ENCODE measurements at places on chromosomes 3 and 15.

GRCh38 chr15:97482521-97482920 lies 478.0 kb upstream of the ARRDC4 start:
- no peak for DNase-seq

GRCh38 chr3:115087512-115087911 lies 59.6 kb downstream of the ZBTB20 start:
- no peak for DNase-seq

GRCh38 chr3:174667386-174667785 lies 191.7 kb upstream of the NAALADL2 start:
- DNase-seq: no peak

- no peak for DNase-seq
These were observed 10.4 kb downstream of the COL6A6 start for GRCh38 chr3:130527426-130527825.

- DNase-seq: no peak
These were observed 42.1 kb downstream of the PPCDC start for GRCh38 chr15:75065467-75065850.

GRCh38 chr3:188205992-188206416 lies 52.0 kb downstream of the LPP start:
- no peak for DNase-seq

- DNase-seq: no peak
These were observed 352.5 kb upstream of the DCBLD2 start for GRCh38 chr3:99253963-99254355.

DNA sequence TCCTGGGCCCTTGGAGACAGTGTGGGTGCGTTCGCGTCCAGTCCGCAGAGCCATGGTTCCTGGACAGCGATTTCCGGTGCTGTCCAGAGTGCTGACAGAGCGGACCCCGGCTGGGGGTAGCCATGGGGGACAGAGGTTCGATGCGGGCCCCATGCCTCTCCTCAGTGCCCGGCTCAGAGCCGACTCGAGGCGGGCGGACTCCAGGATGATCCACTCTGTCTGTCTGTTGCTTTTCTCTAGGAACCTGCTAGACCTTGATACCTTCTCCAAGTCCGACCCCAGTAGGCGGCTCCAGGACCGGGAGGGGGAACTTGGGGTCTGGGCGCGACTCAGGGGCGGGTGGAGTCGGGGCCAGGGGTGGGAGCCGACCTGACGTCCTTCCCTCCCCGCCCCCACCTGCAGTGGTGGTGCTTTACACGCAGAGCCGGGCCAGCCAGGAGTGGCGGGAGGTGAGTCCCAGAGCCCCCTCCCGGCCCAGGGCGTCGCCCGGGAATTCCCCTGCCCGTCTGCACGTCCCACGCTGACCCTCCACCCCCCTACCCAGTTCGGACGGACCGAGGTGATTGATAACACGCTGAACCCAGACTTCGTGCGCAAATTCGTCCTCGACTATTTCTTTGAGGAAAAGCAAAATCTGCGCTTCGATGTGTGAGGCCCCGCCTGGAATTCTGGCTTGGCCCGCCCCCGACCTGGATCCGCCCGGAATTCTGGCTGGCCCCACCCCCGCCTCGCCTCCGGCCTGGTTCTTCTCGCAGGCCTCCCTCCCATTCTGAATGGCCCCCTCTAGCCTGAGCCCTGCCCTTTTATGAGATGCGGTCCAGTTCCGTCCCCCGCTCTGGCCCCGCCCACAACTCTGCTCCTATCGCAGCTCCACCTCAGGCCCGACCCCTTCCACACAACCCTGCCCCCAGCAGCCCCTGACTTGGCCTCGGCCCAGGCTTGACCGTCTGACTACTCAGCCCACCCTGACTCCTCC lies 1.0 kb downstream of the CPNE9 start:
- DNase-seq: no peak

DNA sequence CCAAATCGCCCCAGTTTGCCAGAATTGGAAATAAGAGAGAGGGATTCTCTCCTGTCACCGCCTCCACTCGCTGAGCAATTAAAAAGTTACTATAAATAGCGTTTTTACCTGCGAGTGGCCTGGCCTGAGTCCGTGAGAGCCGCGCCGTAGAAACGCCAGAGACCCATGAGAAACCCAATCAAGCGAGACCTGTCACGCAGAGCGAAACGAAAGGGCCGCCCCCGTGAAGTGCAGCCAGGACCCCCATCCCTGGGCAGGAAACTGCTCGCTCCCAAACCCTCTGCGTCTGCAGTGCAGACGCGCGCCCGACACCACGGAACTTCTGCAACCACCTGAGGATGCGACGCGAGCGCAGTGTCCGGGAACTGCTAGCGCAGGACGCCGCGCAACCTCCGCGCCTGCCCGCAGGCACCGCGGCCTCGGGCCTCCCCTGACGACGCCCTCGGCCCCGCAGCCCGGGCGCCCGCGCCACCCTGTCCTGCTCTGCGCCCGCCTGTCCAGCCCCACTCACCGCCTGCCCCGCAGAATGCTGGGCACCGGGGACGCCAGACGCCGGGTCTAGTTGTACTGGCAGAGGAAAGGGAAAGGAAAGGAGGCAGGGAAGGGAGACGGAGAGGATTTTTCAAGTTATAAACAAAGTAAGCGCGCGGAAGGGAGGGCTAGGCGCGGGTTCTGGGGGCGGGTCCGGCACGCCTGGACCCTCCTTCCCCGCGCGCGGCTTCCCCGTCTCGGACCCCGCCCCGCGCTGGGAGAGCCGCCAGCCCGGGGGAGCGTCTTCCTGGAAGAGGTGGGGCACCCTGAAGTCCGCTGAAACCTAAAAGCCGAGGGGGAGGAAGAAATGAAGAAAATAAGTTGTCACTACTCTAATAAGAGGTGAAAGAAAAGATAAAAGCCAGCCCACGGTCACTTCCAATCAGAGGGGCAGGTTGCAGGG lies at the start of gene PLSCR4:
Gene PLSCR4 (minus strand): TSS at position 657 of the 934 bp plus-strand sequence. CDS start 29,034 bp downstream, outside the sequence.
- no peak for DNase-seq

DNA sequence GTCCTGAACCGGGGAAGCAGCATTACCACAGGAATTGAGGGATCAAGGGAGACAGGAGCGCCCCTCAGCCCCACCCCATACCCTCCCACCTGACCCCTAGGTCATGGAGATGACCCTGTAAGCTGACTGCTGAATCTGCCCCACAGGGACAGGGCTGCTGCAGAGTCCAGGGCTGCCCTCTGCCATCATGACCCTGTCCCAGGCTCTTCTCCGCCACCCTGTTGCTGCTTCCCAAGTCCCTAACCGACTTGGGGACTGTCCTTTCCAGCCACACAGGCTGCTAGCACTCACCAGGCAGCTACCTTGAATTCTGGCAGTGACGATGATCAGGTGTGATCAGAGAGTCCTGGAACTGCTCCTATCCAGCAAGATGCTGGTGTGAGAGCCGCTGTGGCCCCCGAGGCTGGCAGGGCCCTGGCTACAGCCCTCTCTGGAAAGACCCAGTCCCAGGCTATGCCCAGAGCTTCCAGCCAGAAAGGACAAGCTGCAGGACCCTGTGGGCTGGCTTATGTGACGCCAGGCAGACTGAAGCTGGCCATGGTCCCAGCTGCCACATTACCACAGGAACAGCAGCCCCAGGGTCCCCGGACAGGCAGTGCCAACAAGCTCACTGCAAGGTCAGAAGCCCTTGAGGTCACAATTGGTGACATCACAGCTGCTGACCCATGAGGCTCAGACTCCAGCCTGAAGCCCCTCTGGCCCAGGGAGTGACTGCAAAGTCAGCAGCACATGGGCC lies at the start of gene C3orf22:
Gene C3orf22 (minus strand): TSS at position 597 of the 736 bp plus-strand sequence. CDS start 5,542 bp downstream, outside the sequence.
- DNase-seq: no peak

GRCh38 chr3:30644615-30645014 lies 38.2 kb downstream of the TGFBR2 start:
- DNase-seq: no peak

- DNase-seq: no peak
These were observed 15.8 kb downstream of the SLC9A9 start for GRCh38 chr3:143832433-143832832.

DNA sequence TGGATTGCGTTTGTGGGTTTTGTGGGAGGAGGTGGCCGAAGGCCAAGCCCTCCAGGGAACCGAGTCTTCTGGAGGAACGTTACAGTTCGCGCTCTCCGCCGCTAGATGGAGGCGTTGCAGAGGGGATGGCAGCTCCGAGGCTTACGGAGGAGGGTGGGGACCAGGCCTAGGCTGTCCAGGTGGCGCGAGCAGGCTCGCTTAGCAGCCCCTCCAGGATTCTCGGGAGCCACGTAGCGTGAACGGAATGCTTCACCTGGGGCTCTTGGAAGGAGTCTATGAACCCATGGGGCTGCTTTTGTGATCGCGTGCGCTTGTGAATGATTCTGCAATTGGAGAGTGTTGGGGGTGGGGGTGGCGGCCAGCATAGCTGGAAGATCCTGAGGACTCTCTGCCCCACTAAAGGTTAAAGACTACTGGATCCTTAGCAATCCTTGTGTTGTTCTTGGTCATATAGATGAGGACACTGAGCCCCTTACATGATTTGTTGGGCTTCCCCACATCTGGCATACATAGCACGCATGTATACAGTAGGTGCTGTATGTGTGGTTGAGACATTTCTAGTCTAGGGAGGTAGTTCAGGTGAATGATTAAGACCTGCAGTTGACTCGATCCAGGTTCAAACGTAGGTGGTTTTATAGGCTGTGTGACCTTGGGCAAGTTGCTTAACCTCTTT lies 25.7 kb downstream of the FAM3D start:
- DNase-seq: no peak
